Right cardiac atrium (tissue), 5 donors: ENCODE measurements at places on chromosomes 1 and 21.

DNA sequence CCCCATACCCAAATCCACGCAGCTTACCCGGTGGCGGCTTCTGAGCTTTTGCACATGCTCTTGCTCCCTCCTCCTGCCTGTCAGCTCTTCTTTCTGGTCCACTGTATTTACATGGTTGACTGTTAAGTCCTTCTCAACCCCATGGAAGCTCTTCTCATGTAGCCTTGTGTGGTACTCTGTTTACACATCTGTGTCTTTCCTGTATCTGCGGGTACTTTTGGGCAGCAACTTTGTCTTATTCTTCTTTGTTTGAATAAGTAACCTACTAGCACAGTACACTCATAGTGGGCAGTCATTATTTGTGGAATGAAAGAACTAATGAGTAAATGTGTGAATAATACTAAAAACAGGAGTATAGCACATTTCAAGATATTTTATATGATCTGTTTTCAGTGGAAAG, 88.5 kb upstream of the GPR88 start:
- DNase-seq: no peak

DNA sequence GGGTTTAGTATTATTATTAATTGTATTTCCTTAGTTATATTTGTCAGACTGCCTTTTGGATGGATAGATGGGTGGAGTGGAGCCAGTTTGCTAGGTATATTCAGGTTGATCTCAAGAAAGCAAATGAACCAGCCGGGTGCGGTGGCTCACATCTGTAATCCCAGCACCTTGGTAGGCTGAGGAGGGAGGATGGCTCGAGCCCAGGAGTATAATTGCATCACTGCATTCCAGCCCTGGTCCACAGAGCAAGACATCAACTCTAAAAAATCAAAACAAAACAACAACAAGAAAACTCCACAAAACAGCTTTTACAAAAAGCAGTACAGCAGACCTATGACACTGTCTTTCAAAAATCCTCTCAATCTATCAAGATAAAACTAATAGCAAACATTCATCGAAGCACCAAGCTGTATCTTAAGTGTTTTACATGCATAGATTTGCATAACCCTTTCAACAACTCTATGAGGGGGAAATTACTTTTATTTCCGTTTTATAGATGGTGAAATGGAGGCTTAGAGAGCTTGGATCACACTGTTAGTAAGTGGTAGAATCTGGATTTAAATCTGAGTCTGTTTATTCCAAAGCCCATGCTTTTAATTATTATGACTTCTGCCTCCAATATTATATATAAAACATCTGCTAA, 25.5 kb downstream of the KMO start:
- no peak for DNase-seq

DNA sequence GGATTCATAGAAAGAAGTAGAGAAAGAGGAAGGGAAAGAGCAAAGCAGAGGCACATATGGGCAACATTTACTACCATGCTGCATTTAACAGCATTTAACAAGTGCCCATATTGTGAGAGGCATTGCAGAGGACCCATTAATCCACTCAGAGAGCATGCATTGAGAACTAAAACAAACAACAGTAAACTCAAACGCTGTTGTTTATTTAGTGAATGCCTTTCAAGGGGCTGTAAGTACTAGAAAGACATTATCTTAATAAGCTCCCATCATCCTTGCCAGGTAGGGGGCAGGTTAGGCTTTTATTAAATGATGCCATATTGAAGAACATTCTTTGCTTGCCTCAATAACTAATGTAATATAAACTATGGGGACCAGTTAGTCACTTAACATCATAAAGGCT, 254.3 kb upstream of the DAB1 start:
- DNase-seq: no peak

- no peak for DNase-seq
These were observed 74.5 kb downstream of the CLIC6 start for GRCh38 chr21:34743285-34743684.

DNA sequence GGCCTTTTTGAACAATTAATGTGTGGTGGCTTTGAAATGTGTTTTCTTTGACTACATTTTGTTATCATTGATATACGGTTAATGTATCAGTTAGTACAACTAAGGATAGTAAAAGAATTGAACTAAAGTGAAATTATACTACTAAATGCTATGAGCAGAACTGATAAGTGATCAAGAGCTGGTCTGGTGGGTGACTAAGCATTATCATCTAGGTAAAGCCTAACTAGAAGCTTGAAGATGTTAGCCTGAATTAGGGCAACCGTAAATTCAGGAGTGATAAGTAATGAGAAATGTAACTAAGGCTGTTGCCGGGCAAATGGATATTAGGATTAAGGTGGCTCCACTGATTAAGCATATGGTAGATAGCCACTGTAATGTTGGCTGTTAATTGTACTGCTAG, 16.0 kb upstream of the GCLM start:
- DNase-seq: no peak

DNA sequence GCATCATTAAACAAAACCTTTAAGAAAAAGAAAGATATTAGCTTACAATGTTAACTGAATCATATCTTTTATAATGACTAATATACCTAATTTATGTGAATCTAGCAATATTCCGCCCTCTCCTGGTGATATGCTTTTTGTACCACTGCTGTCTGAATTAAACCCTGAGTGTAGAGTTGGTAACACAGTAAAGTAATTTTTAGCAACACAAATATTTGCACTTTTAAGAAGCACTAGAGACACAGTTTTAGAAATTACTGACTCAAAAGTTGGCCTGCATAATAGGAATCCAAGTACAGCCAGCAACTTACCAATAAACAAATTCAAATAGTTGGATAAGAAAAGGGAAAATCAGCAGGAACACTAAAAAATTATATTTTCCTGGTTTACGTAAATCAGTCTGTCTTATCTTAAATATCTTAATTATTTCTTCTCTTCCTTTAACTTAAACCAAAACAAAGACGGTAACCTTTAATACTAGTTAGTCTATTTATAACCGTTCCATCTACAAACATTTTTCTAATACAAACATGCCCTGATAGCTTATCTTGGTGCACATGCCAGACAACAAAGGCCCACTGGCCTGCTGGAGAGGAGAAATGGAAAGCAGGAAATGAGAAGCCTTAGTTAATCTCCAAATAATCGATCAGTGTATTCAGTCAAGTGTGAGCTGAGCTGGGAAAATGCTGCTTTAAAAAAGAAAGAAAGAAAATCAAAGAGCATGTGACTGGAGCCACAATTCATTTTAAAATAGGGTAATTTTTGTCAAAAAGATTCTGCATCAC, 246.0 kb downstream of the RERE start:
- DNase-seq: no peak

DNA sequence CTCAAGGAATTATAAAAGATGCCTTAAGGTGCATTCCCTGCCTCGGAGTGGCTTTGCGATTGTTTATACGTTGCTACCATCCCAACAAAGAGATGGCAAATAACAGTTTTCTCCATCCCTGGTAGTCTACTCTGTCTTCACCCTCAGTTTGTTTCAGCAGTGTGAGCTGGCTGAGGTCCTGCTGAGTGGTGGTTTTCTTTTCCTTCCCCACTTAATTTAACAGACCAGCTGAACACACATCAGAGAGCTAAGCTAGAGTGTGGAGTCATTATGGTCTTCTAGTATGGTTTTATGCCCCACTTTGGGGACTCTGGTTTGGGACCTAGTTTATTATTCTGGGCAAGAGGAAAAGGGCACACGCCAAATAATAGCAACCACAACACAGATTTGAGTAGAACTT, 2.2 kb downstream of the PIGV start:
- no peak for DNase-seq

DNA sequence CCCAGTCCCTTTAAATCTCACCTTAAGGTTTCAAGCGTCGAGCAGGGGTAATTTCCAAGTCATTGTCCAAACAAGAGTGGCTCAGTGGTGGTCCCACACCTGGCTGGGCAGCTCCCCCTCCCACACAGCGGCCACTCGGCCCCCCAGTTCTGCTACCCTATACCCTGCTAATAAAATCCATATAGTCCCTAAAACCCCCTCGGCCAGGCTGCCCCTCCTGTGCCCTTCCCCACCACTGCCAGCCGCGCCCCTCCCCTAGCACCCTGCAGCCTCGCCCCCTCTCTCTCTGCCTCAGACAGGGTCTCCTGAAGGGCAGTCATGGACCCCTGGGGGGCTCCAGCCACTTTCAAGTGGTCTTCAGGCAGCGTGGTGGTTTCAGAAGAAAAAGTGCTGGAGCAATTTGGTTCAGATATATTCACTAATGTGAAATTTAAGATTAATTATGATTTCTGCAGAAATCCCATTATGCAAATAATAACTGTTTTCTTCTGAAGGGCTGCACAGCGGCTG, 34.2 kb upstream of the TTC34 start:
- DNase-seq: no peak

- DNase-seq: peak; percentile 77
These were observed 2.8 kb upstream of the EFHD2 start for GRCh38 chr1:15406614-15407559.

DNA sequence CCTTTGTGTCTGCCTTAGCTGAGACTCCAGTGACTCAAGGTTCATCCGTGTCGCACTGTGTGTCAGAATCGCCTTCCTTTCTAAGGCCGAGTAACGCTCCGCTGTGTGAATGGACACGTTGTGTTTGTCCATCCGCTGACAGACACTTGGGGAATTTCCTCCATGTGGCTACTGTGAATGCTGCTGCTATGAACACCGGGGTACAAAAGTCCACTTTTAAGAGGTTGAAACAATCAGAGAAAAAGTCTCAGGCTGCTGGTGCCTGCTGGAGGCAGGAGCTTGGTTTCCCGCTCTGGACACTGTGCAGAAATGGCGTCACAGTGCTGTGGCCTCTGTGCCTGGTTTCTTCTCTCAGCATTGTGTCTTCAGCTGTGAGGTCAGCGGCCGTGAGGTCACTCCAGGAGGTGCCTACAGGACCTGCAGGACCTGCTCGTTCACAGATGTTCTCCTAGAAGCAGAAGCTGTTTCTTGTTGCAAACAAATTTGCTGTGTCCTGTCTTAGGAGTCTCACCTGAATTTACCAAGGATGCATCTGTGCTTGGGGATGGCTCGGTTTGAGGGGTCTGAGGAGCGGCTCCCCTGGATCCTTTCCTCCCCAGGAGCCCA, 34.2 kb downstream of the KRTAP10-1 start:
- DNase-seq: no peak

- DNase-seq: no peak
These were observed 479 bp downstream of the RGS16 start for GRCh38 chr1:182603646-182604174.

DNA sequence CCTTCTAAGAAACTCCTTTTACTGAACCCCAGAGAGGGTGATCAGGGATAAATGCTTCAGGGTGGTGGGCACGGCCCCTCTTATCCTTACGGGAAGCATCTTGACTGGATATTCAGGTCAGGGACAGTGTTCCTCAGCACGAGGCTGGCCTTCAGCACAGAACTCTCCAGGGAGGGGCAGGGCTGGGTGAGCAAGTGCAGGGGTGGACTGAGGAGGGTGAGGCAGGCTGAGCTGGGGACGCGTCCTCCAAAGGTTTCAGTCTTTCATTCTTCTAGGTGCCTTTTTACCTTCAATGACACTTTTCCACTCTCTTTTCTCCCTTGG, 52.3 kb downstream of the RASSF5 start:
- no peak for DNase-seq

GRCh38 chr1:155174324-155175280, 953 bp downstream of the TRIM46 start:
- DNase-seq: peak; percentile 73

DNA sequence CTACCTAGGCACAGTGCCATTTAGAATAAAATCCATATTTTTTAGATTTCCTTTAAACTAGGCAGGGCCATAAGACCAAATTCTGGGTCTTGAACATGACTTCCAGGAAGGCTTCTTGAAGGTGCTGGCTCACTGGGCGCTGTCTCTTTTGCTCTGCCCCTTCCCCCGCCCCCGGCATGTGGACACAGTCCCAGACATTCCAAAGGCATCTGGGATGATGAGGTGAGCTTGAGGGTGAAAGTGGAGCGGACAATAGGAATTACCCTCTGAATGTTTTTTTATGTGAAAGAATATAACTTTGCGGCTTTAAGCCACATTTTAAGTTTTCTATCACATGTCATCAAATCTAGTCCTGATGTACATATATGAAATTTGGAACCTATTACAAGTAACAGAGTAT, 29.4 kb downstream of the RWDD3 start:
- DNase-seq: no peak

- DNase-seq: no peak
These were observed 101.7 kb downstream of the NEK7 start for GRCh38 chr1:198258491-198258890.
